Stimulated activated CD4-positive, alpha-beta T cell treated with anti-CD3 and anti-CD28 coated beads, TNF-alpha, amount 100 ng/mL, for 24 hours (primary cell): ENCODE measurements at places on chromosomes 6 and 20.

DNA sequence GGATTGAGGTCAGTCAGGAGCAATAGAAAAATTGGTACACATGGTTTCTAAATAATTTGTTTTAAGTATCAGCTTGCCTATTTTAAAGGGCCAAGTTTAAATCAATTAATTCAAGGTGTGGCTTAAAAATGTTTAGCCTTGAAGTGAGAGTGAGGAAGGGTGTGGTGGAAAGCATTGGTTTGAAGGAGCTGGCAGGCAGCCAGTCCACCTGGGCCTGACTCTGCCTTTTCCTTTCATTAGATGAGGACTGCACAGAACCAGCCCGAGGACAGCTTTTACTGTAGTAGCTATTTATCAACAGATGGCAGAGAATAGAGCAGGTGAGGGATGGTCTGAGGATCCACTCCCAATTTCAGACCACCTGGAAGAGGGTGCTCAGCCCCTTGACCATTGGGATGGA lies 42.4 kb downstream of the DHX35 start:
- no peak for DNase-seq

DNA sequence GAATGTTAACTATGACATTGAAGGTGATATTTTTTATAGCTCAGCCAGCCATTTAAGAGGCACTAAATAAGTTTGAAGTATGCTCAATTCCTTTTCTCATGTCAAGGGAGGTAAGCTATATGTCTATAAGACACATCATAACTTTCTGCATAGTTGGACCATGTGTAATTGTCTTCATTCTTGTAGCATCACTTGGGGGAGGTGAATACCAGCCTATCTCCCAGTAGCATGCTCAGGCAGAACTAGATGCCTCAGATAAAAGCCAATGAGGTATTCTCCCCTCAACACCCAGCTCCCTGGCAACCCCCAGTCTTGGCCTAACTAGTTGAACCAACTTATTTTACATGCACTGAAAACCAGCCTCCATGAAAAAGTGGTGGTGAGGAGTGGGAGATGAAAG lies 158.3 kb upstream of the JAG1 start:
- DNase-seq: no peak

GRCh38 chr6:36946526-36946925 lies 8.0 kb upstream of the PI16 start:
- DNase-seq: no peak

- DNase-seq: no peak
These were observed 9.7 kb downstream of the MOCS3 start for GRCh38 chr20:50968289-50968688.

GRCh38 chr6:32984622-32985389 lies 16.4 kb downstream of the BRD2 start:
- peak; percentile 75 for DNase-seq
